Lung (tissue), 17 donors: ENCODE measurements at places on chromosomes 6 and 20.
A peak's percentile ranks its signal among the peaks of the same experiment; 100 is the strongest.

DNA sequence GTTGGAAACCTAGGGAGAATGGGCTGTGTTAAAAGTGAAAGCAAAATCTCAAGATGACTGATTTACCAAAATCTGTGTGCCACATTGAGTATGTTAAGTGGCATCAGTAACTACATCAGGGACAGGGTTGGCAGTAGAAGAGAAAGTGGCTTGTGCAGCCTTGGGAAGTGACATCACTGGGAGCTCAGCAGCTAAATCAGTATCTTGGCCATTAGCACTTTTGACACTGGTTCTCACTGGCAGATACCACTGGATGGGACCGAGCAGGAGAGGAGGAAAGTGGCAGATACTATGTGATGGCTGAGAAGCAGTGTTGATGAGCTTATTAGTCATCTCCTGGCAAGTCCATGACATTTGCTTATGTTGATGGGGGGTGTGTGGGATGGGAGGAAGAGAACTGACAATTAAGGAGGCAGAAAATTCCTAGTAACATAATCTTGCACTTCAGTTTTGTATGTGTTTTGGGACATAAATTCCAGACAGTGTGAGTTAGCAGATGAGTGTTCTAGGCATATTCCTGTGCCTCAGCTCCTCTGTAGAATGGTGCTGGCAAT lies 322.2 kb downstream of the SOX4 start:
- DNase-seq: peak; percentile 66

GRCh38 chr6:140581601-140582000 lies 1207.2 kb upstream of the CITED2 start:
- no peak for DNase-seq

- no peak for DNase-seq
Measured at GRCh38 chr6:50236164-50236563, 186.4 kb upstream of the DEFB112 start.

GRCh38 chr6:25558155-25558817 lies 93.7 kb upstream of the SCGN start:
- no peak for DNase-seq

GRCh38 chr6:7894262-7895124 lies 16.1 kb downstream of the TXNDC5 start:
- no peak for DNase-seq

GRCh38 chr20:49045440-49046086 lies 549 bp upstream of the CSE1L start:
- peak; percentile 37 for DNase-seq

GRCh38 chr6:152130441-152130840 lies 323.0 kb downstream of the ESR1 start:
- no peak for DNase-seq

GRCh38 chr6:165776691-165777090 lies 113.7 kb upstream of the PDE10A start:
- no peak for DNase-seq

DNA sequence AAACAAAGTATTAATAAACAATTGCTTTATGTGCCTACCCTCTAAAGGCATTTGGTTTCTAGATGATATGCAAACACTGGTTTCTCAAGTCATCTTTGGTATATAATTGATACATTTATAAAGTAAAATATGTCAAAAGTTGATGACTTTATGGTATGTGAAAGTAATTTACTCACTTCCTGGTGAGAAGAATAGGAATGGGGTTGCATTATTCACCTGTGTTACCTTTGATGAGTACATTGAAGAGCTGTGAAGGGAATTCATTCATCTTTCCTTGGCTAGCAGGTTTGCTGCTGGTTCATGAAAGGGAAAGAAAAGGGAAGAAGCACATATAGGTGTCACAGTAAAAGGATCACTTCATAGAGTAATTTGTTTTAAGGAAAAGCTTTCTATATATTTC lies 20.4 kb downstream of the RNF217 start:
- DNase-seq: no peak

DNA sequence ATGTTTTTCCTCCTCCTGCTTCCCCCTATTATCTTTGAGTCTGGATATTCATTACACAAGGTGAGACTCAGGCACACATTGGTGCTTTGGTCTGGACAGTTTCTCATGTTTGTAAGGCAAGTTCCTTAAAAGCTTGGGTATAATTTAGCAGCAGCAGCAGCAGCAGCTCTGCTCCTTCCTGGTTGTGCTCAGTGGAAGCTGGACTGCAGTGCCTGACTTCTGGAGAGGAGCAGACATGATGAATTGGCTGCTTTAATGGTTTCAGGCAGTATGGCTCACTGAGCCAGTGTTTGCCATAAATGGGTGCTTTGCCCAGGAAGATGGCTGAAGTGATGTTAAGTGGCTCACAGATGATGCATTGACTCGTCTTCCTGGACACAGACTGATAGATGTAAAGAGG lies 32.4 kb downstream of the SLC9A8 start:
- DNase-seq: no peak

DNA sequence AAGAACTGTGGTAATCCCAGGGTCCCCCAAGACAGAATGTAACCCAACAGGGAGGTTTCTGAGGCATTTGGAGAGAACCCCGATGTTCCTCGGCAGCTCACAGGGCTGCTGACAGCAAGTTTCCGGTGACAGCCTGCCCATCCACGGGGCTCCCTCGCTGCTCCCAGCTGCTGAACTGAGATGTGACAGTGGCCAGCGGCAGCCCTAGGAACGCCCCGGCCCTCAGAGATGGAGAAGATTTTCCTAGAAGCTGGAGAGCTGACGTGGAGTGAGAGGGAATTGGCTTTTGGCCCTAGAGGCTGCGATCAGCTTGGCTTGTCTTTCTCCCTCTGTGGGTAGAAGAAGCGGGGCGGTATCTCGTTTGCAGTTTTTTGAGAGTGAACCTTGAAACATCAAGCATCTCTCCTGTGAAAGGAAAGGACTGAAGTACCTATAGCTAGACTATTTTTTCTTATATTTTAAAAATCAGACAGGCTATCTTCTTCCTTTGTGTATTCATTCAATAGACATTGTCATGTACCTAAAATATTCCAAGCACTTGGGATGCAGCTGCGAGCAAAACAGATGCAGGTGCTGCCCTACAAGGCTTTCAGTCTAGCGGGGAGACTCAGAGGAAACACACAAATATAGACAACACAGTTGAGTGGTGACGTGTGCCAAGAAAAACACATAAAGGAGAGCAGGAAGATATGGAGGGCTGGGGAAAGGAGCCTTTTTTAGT lies 28.4 kb upstream of the NFATC2 start:
- peak; percentile 84 for DNase-seq

- peak; percentile 34 for DNase-seq
Measured at GRCh38 chr20:15613530-15613929, 959.7 kb downstream of the KIF16B start.

DNA sequence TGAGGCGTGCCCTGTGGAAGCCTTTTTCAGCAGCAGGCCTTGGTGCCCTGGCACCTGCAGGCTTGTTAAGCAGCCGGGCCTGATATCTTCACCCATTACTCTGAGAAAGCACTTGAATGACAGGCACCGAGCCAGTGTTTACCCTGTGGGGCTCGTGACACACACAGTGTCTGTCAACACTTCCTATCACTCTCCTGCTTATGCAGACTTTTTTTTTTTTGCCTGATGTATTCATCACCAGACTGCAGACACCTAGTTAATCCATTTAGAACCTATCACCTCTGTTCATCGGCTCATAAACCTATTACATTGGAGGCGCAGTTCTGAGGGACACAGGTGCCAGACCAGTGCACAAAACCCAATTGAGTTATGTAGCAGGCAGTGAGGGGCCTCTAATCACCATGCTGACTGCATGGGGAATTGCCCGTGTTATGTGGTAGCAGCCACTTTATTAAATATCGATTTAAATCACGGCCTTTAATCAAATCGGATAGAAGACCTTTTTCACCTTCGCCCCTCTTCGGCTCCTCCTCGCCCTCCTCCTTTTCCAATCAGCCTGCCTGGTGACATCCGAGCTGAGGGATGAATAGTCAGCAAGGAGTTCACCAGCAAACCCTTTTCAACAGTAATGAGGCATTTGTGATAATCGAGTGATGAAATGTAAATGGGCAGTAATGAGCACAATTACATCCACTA lies 962.9 kb upstream of the SLC35B3 start:
- no peak for DNase-seq

DNA sequence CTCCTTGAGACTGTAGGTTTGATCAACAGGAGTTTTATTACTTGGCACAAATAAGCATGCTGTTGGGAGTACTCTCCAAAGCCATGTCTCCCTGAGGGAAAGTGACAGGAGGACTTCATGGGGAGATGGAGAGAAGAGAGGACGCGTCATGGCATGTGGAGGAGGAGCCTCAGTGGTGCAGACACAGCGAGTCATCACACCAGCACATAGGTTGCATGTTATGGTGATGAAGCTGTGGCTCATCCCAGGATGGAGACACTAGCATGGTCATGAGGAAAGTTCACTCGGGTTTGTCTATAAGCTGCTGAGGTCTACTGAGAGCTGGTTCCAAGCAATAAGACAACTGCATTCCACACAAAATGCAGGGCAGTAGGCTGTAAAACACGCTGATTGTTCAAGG lies 13.2 kb upstream of the SSTR4 start:
- DNase-seq: no peak

DNA sequence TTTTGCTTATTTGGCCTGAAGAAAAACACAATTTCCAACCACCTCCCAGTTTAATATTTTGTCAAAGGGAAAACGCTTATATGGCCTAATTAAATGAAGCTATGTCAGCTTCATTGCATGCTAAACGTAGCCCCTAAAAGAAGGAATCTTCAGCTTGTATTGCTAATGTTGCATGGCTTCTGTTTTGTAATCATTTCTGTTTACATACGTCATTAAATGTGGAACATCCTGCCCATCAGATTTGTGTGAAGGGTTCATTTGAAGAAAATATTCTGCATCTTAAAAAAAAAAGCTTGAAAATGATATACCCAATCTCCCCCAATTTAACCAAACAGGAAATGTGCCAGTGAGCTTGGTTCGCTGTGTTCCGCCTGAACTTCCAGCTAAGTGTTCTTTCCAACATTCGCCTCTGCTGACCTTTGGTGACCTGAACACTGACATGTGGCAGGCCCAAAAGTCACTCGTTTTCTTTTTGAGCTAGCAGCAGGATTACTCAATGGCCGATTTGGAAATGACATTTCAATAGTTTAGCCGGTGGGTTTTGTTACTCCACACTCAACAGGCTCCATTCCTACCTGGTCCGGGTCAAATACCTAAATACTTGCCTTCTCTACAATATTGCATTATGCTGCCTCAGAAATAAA lies 12.7 kb upstream of the SIRT5 start:
- DNase-seq: no peak

DNA sequence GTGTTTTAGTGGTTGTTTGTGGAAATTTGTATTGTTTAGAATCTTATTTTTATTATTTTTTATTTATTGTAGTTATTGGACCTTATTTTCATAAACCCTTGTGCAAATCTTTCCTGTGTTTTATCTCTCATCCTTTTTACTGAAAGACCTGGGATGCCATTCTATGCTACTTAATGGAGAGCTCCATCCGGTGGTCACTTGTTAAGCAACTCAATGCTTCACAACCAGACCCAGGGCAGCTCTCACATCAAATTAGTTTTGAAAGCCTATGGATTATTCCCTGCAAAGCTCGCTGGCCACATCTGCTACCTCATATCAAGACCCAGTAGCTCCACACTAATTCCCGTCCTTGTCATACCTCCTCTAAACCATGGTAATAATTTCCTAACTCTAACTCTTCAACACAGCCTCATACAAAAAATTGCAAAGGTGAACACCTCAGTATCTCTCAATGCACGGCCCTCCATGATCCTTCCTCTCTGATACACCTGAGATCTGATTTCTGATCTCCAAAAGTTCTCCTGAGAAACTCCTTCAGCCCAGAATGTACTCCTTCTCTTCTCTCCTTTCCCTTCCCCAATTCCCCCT lies 296.6 kb upstream of the MANEA start:
- no peak for DNase-seq

GRCh38 chr6:88268508-88268907 lies 102.4 kb upstream of the CNR1 start:
- DNase-seq: no peak

DNA sequence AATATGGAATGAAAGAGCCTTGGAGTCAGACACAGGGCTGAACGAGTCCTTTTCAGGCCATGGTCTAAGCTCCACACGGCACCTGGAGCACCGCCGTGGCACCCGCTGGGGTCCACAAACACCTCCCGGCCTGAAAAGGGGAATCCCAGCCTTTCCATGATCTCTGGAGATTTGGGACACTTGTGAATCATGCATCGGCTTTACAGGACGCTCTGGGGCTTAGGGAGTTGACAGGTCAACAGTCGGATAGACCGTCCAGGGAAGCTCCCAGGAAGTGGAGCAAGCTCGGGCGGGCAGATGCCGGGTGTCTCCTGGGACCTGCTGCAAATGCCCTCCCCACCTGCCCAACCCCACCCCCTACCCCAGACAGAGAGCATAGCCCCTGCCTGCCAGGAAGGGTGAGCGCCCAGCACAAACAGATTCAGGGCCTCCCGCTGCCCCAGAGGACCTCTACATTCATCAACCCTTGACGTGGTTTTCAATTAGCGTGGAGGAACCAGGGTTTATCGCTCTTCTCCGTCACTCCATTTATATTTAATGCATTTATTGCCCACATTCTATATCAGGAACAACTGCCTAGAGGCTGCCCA lies 53.6 kb downstream of the YTHDF1 start:
- no peak for DNase-seq

DNA sequence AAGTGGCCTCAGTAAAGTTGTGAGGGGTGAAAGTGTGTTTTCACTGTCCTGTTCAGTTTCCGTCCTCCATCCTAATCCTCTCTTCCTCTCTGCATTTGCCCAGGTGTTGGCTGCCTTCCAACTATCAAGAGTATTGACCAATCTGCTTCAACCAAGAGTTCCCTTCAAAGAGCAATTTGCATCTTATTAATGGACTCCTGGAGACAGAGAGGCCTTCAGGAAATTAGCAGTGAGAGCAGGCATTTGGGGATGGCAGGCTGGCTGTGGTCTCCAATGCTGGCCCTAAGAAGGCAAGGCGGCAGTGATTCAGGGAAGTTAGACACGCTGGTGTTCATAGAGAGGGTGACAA lies 77.2 kb downstream of the GPR6 start:
- peak; percentile 28 for DNase-seq

DNA sequence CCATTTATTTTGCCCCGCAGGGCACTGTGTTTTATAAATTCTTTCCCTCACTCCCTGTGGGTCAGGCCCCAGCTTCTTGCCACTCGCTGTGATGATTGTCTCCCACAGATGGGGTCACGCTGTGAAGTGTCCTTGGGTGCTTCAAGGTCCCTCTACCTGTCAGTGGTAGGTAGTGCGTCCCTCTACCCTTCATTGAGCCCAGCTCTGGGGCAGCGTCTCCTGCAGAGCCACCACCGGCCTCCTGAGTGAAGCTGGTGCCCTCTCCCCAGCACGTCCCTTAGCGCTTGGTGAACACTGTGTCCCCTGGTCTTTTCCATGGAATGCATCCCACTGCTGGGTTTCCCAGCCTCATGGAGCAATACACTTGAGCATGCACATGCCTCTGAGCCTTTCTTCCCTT lies 108.2 kb downstream of the NRN1 start:
- no peak for DNase-seq

- DNase-seq: peak; percentile 86
Measured at GRCh38 chr6:26022132-26022472, 59.5 kb downstream of the TRIM38 start.

GRCh38 chr6:24340998-24341938 lies 16.6 kb downstream of the DCDC2 start:
- DNase-seq: peak; percentile 28

- no peak for DNase-seq
Measured at GRCh38 chr20:53322651-53323050, 271.0 kb downstream of the ZNF217 start.
